ENCODE measurements at places on chromosomes 5 and 9. TPM values are rescaled to one million over a fixed set of nuclear protein-coding genes. Genes with fewer than 3 reads are reported as not detected.

Gene KCNN2
- 4.7 TPM for total RNA-seq

GRCh38 chr5:157731272-157732129 is at the start of gene THG1L:
TSS of gene THG1L (plus strand) at chr5:157731420. CDS start at chr5:157731441, 21 bp downstream.
- peak; percentile 100 for DNase-seq

DNA sequence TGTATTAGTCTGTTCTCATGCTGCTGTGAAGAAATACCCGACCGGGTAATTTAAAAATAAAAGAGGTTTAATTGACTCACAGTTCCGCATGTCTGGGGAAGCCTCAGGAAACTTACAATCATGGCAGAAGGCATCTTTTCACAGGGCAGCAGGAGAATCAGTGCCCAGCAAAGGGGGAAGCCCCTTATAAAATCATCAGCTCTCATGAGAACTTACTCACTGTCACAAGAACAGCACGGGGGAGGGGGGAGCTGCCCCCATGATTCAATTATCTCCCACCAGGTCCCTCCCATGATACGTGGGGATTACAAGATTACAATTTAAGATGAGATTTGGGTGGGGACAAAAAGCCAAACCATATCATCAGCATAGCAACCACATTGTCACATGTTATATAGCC is 102.5 kb downstream of the GPBP1 start:
- DNase-seq, result no peak

GRCh38 chr9:21746550-21746949 is 55.9 kb upstream of the MTAP start:
- DNase-seq, result no peak

Gene SPAAR
- total RNA-seq, result 0.25 TPM

Gene SV2C
- not detected for total RNA-seq

DNA sequence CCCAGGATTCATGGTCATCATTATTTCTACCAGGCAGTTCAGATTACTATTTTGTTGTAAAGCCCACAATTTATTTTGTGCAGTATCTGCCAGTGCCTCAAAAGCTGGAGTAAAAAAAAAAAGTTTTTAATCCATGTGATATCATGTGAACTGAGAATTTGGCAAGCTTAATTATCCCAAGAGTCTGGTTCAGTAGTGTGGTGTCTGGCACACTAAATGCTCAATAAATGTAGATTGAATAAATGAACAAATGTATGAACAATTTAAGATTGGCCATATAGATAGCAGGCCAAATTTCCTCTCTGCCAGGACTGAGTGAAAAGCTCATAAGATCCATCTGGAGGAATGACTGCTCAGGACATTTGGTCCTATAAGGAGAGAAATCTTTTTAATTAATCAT is 533.0 kb downstream of the TLE1 start:
- DNase-seq, result no peak

Data from endodermal cell (in vitro differentiated cells).